Fibroblast of skin of left biceps (primary cell): ENCODE measurements at places on chromosomes 7 and 10.

DNA sequence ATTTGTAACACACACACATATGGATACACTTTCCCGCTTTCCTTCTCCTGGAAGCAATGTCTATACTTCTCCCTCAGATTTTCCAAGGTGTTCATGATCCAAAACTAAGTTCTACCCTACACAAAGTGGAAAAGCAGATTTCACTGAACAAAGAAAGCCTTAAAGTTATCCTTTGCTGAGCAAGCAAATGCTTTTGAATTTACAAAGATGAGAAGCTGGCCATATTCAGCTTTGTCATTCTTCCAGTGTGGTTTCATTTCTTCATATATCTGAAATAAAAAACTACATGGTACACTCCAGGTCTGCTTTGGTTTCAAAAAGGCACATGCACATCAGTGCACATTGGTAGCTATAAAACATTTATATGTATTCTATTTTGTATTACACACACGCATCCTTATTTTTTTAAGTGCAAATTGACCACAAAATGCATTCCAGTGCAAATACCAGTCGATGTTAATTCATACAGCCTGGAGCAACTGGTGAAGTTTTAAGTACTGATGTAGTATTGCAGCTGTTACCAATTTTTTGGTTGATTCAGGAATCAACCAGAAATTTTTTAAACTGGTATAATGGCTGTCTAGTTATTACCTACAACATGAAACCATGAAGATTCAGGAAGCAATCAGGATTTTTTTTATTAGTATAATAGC, 65.5 kb upstream of the SRPK2 start:
- DNase-seq, result peak; percentile 86

DNA sequence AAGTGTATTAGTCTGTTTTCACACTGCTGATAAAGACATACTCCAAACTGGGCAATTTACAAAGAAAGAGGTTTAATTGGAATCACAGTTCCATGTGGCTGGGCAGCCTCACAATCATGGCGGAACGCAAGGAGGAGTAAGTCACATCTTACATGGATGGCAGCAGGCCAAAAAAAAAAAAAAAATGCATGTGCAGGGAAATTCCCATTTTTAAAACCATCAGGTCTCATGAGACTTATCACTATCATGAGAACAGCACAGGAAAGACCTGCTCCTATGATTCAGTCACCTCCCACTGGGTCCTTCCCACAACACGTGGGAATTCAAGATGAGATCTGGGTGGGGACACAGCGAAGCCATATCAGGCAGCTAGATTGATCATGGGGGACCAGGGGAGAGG, 136.8 kb downstream of the EXOC4 start:
- DNase-seq, result no peak

- no peak for DNase-seq
Observed at GRCh38 chr7:156840134-156840533, 52.8 kb downstream of the LMBR1 start.

GRCh38 chr10:87862679-87863052, 667 bp downstream of the KLLN start:
- DNase-seq, result no peak

DNA sequence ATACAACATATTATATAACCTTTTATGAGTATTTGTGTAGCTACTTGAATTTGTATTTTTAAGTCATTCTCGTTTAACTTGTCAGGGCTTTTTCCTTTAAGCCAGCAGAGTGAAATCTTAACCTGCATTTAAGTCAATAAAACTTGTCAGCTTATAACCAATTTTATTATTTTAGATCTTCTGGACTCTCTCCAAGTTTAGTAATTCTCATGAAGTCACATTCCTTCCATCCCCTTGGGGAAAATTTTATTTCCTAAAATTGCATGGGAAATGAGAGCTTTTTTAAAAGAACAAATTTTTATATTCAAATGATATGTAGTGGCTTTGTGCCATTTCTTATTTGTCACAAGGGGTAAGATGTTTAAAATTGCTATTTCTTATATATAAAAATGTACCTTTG, 74.0 kb downstream of the SEPTIN7 start:
- no peak for DNase-seq

DNA sequence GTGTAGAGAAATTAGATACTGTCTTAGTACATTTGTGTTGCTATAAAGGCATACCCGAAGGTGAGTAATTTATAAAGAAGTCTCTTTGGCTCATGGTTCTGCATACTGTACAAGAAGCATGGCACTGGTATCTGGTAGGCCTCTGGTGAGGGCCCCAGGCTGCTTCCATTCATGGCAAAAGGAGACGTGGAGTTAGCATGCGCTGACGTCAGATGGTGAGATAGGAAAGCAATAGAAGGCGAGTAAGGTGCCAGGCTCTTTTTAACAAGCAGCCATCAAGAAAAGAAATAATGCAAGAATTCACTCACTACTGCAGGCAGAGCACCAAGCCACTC, 38.1 kb downstream of the AKR1C8 start:
- no peak for DNase-seq

- DNase-seq, result no peak
Observed at GRCh38 chr10:49562893-49563292, 24.0 kb upstream of the ERCC6 start.

- no peak for DNase-seq
Observed at GRCh38 chr10:72133517-72133916, 45.2 kb upstream of the SPOCK2 start.

DNA sequence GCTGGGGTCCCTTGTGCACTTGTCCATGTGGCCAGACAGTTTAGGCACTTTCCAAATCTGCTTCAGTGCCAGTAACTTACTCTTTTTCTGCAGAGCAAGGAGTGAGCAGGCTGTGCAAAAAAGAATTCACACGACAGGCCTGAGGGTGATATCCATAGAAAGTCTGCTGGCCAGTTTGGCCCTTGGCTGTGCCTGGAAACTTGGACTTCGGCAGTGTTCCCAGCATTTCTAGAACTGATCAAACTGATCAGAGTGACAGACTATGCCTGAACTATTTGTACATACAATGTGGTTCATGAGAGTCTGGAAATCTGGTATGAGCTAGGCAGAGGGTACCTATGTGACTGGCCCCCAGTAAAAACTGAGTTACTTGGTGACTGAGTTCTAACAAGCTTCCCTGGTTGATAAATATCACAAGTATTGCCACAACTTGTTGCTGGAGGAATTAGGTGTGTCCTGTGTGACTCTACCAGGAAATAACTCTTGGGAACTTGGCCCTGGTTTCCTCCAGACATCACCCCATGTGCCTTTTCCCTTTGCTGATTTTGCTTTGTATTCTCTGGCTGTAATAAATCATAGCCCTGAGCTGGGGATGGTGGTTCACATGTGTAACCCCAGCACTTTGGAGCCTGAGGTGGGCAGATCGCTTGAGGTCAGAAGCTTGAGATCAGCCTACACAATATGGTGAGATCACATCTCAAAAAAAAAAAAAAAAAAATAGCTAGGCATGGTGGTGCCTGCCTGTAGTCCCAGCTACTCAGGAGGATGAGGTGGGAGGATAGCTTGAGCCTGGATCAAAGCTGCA, 3.3 kb upstream of the DENND10 start:
- DNase-seq, result no peak

DNA sequence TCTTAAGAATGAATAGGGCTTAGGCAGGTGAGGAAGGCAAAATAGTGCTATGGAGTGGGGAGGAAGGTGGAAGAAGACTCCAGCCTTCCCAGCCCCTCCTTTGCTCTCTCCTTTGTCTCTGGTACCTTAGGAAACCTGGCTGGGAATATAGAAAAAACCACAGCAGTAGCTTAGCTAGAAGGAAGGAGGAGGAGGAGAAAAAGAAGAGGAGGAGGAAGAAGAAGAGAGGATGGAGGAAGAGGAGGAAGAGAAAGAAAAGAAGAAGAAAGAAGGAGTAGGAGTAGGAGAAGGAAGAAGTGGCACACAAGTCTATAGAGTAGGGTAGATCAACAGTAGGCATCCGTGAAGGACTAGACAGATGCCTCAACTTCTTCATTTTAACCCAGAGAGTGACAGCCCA, 36.5 kb upstream of the FAM180A start:
- DNase-seq, result no peak

DNA sequence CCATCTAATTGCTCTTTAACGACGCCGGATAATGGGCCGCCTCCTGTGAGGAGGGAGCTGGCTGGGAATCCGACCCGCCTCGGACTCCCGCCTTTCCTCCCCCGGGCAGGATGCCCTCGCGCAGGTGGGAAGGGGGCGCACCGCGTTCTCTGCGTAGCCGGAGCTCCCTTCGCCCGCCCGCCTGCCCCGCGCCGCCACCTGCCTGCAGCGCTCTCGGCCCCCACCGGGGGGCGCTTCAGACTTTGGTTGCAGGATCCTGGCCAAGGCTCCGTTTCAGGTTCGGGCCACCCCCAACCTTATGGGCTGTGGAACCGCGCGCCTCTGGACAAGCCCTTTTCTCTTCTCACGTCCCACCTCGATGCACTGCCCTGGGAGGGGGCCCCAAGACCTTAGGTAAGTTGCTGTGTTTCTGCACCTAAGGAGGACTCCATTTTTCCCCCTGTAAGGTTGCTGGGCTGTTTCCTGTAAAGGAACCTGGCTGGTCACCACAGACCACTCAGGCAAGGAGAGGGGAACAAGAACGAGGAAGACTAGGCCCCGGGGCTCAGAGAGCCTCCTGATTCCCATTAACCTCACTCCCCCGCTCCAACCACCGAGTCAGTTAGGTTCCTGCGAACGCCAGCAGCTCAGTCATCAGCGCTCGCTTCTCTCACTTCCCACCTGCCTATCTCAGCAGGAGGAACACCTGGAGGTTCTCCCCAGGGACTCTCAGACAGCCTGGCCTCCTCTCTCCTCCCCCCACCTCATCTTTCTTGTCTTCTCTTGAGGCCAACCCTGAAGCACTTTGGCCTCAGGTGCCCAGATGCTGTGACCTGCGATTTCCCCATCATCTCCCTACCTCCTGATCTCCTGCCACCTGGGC, 11.3 kb upstream of the KAZALD1 start:
- no peak for DNase-seq

GRCh38 chr10:101832325-101832771, 11.3 kb downstream of the KCNIP2 start:
- DNase-seq, result no peak

GRCh38 chr10:72353965-72354355, 759 bp downstream of the DNAJB12 start:
- DNase-seq, result no peak

DNA sequence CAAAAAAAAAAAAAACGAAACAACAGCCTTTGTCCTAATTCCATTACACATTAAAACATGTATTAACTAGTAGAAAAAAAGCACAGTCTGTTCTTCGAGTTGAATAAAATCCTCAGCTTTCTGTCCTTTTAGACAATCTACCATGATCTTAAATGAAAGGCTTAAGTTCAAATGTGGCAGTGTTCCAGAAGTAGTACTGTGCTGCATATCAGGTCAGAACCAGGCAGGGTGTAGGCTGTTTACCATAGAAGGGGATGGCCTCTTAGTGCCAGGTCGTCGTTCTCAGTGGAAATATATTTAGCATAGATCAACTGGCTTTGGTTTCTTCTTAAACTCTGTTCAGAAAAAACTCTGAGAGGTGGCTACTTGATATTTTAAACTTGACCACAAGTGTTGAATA, 612.0 kb downstream of the CNTNAP2 start:
- no peak for DNase-seq

GRCh38 chr10:77634939-77635338, 2.7 kb downstream of the KCNMA1 start:
- DNase-seq, result no peak

DNA sequence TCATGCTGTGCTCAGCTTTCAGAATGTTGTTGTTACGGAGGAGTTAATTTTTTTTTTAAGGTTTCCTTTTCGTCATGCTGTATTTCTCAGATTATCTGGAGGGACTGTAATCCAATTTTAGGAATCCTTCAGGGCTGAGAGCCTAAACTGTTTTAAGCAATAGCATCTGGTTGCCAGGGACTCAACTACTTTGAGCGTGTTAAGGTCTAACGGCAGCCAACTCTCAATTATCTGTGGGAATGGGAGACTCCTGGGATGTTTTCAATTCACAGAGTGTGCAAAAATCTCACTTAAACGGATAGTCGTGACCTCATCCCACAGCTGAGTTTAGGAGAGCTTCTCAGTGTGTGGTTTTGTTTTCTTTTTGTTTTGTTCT, 291.7 kb downstream of the AUTS2 start:
- DNase-seq, result no peak

- DNase-seq, result no peak
Observed at GRCh38 chr7:82685214-82685613, 241.6 kb upstream of the CACNA2D1 start.

DNA sequence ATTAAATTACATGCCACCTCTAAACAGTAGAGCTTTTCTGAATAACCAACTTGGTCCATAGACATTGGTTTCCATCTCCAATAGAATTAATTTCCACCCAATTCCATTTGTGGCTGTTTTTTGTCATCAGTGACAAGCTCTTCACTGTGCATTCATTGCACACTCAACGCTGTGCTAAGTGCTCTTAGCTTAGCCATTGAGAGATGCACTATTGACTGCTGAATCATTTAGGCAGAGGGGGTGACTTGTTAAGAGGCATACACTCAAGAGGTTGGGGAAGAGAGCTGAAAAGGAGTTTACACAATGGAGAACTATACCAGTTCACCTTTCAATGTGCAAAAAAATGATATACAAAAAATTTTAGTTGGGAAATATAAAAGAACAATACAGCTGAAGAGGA, 31.9 kb upstream of the CBLL1 start:
- DNase-seq, result no peak

DNA sequence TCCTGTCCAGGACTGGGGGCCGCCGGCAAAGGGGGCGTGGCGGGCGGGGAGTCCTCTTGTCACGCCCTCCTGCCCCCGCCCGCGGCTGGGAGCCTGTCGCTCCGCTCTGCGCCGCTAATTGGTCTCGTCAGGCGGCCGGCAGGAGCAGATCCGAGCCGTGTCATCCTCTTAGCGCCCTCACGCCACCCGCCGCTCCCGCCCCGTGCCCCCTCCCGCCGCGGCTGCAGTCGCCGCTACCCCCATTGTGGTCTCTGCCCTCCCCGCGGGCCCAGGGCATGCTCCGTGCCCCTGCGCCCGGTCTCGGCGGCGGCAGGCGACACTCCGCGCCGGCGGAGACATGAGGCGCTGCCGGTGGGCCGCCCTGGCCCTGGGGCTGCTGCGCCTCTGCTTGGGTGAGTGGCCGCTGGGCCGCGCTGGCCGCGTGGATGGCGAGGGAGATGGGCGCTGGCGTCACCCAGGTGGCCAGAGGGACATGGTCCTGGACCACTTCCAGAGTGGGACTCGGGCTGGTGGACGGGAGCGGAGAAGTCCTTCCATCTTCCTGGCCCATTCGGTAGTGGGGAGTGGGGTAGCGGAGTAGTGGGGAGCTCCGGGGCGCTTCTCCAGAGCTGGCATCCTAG, at the start of gene CDHR1:
Gene CDHR1 (plus strand): TSS at position 114 of the 620 bp plus-strand sequence. CDS start 224 bp downstream, at position 338.
- no peak for DNase-seq

GRCh38 chr7:27367933-27368549, 125.4 kb downstream of the EVX1 start:
- DNase-seq, result no peak

DNA sequence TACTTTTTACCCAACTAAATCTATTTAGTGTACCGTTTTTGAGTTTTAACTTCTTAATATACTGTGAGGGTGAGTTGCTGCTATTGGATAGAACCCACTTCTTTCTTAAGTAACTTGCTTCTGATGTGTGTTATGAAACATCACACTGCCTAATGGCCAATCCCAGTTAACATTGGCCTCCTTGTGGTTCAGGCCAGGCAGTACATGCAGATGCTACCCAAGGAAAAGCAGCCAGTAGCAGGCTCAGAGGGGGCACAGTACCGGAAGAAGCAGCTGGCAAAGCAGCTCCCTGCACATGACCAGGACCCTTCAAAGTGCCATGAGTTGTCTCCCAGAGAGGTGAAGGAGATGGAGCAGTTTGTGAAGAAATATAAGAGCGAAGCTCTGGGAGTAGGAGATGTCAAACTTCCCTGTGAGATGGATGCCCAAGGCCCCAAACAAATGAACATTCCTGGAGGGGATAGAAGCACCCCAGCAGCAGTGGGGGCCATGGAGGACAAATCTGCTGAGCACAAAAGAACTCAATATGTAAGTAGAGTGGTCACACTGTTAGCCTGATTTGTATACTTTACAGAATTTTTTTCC, 39.7 kb downstream of the TES start:
- DNase-seq, result no peak
